Activated naive CD4-positive, alpha-beta T cell (primary cell): ENCODE measurements at places on chromosomes 7 and 10.

- DNase-seq = no peak
Observed at GRCh38 chr10:565676-566075, 123.8 kb downstream of the DIP2C start.

DNA sequence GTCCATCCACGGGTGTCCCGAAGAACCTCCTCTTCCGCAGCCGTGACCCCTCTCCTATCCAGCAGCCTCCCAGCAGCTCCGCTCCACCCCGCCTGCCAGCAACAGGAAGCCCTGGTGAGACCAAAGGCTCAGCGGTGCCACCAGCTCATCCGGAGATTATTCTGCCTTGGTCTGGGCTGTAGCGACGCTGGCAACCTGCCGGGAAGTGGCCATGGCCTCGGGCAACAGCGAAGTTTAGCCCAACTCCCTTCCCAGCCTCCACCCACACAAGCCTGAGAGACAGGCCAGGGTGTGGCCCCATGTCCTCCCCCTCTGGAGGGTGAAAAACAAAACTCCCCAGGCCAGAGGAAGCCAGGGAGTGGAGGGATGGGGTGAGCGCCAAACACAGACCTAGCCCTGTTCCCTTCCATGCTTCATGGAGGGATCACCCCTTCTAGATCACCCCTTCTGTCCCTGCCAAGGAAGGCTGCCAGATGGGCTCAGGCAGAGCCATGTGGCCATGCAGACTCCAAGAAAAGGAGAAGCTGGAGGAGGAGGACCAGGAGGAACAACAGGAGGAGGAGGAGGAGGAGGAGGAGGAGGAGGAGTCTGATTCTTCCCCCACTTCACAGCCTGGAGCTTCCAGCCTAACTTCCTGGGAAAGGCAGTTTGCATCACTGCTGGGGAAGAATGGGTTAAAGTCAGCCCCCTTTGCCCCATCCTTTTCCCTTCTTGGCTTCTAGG is 918 bp downstream of the CALHM2 start:
- DNase-seq = peak; percentile 8

DNA sequence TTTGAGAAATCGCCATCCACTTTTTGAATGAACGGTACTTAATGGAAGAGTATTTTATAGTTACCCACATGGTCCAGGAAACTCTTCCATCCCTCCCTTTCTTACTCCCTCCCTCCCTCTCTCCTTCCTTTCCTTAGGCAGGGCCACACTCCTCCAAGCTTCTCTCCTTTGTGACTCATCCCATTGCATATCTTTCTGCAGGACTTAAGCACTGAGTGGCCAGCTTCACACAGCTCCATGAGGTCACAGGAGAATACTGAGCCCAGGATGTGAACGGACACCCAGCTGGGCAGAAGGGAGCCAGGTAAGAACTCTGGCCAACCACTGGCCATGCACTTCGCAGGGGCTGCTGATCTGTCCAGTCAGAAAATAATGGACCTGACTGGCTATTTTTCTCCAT is 189.7 kb upstream of the ADCY1 start:
- DNase-seq = no peak

GRCh38 chr7:106050746-106051117 is 61.4 kb downstream of the SYPL1 start:
- DNase-seq = no peak

- DNase-seq = no peak
Observed at GRCh38 chr10:114042895-114043531, 653 bp upstream of the ADRB1 start.

DNA sequence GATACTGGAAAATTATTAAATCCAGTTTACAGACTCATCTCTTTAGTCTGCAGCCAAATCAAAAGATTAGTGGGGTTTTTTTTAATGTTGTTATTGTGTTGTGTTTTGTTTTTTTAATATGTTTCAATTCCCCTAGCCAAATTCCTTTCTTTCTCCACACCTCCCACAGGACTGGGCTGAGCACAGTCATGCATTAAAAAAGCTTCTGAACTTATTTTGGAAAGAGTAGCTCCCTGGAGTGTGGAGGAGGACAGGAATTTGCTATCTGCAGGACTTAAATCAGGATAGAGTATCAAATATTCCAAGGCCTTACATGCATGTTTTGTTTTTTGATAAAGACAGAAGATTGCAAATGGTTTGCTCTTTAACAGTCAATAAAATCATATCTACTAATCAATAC is 90.7 kb downstream of the GNAI1 start:
- no peak for DNase-seq

GRCh38 chr10:128625926-128626325 is 499.7 kb upstream of the MKI67 start:
- DNase-seq = no peak

DNA sequence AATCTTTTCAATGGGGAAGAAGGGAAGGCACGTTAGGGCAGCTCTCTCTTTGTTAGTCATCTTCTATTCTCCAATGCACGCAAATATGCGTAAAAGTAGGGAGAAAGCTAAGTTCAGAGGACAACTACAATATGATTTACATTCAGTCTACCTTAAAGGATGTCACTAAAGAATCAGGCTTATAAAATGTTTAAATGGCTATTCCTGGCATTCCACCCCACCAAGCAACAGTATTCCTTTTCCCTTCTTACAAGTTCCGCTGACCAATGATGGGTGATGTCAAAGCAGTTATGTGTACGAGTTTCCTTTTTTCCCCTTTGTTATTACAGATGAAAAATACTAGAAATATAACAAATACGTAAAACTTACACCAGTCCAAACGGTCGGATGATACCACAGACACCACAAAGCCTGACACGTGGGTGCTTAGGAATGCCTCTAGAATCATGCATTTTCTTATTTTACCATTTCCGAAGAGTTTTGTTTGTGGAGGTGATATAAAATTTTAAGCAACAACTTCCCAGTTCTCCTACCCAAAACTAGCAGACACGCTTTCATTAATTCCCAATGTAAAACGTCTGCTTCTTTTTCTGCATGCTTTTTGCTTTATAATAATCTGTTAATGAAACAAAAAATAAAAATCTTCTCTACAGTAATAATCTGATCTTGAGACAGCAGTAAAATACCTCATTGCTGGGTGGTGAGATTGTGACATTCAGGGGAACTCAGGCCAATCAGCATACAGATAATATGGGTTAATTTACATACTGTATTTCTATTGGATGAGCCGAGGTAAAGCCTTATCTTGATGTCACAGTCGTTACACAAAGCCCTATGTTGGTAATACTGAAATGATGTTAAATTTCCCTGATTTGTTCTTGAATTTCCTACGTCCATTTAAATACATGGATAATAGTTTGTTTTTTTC is 708 bp upstream of the GPR85 start:
- no peak for DNase-seq

DNA sequence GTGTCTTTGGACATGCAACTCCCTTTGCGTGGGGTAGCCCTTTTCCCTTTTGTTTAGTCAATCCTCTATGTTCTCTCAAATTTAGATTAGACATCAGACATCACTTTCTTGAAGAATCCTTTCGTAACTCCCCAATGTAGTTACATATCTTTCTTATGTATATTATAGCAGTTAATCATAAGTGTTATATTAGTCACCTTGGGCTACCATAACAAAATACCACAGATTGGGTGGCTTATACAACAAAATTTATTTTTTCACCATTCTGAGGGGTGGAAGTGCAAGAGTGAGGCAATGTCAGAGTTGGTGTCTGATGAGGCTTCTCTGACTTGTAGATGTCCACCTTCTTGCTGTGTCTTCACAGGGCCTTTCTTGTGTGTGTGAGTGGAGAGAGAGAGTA is 105.7 kb downstream of the PHTF2 start:
- DNase-seq = no peak

DNA sequence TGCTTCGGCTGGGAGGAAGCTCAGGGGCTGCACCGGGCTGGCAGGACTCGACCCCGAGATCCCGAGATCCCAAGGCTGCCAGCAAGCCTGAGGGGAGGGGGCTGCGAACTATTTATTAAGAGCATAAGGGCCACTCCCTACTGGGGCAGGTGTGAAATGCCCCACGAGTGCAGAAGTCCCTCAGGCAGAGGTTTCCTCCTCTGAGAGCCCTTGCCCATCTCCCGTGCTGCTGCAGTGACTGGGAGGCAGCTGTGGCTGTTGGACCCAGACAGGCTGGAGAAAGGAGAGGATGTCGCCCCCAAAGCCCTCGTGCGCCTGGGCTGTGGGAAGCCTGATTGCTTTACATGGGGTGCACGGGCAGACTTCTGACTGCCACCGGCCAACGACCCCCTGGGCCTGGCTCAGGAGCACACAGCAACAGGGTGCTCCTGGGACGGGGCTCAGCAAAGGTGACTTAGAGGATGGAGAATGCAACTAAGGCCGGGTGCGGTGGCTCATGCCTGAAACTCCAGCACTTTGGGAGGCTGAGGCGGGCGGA is 39.8 kb downstream of the RGS10 start:
- no peak for DNase-seq

- DNase-seq = no peak
Observed at GRCh38 chr7:128027485-128027980, 3.7 kb downstream of the LRRC4 start.

DNA sequence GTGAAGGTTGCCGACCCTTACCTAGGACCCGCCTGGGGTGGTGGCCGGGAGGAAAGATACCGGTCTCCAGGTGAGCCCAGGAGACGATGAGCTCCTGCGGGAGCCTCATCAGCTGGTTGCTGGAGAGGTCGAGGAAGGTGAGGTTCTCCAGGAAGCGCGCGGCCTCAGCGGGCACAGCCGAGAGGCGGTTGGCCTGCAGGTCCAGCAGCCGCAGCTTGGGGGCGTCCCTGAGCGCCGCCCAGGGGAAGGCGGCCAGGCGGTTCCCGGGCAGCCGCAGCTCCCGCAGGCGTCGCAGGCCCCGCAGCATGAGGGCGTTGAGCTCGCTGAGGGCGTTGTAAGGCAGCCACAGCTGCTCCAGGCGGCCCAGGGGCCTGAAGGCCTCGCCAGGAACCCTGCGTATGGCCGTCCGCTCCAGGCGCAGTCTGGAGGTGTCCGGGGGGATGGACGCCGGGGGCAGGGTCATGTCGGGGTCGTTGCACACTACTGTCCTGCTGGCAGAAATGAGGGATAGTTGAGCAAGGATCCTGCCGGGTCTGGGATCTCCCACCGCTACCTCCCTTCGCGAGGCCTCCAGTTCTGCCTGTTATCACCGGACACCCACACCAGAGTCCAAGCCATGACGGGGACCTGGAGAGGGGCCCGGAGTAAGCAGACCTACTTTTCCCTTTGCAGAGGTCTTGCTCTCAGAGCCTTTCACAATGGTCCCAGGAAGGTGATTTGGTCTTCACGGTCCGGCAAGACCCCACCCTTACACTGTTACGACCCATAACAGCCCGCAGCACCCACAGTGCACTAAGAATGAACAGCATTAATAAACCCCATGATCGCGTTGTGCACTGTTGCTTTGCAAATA is 3.9 kb downstream of the LRIT1 start:
- DNase-seq = no peak

DNA sequence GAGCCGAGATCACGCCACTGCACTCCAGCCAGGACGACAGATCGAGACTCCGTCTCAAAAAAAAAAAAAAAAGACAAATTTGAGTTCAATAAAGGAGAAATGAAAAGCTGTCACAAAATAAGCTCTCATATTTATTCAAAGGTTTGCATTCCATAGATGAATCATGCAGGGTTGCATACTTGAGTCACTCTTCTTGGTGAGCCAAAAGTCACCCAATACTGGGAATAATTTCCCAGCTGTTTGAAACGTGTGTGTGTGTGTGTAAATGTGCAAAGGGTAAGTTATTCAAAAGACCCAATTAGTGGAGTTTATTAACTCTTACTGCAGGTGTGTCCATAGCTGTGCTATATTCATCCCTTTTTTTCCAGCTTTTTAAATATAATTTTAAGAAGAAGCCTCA is 297.7 kb downstream of the CCDC3 start:
- DNase-seq = no peak

GRCh38 chr10:108052981-108053380 is 888.5 kb upstream of the SORCS1 start:
- DNase-seq = no peak

DNA sequence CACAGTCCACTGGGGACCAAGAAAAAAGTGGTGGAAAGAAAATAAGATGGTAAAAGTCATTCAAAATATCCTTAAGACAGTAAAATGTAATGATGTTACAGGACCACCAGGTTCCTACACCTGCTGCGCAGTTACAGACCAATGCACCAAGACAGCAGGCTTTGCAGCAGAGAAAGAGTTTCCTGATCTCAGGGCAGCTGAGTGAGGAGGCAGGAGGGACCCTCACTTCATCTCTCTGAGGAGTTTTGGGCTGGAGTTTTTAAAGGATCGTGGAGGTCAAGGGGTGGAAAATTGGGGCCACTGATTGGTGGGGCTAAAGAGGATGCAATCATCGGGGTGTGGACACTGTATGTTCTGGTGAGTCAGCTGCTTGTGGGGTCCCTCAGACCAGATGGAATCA is 100.0 kb downstream of the BMS1 start:
- no peak for DNase-seq

- DNase-seq = no peak
Observed at GRCh38 chr10:77600640-77601039, 37.0 kb downstream of the KCNMA1 start.

GRCh38 chr7:27868131-27868550 is 128.2 kb downstream of the TAX1BP1 start:
- no peak for DNase-seq

- no peak for DNase-seq
Observed at GRCh38 chr7:56105508-56105907, 768 bp downstream of the CHCHD2 start.

DNA sequence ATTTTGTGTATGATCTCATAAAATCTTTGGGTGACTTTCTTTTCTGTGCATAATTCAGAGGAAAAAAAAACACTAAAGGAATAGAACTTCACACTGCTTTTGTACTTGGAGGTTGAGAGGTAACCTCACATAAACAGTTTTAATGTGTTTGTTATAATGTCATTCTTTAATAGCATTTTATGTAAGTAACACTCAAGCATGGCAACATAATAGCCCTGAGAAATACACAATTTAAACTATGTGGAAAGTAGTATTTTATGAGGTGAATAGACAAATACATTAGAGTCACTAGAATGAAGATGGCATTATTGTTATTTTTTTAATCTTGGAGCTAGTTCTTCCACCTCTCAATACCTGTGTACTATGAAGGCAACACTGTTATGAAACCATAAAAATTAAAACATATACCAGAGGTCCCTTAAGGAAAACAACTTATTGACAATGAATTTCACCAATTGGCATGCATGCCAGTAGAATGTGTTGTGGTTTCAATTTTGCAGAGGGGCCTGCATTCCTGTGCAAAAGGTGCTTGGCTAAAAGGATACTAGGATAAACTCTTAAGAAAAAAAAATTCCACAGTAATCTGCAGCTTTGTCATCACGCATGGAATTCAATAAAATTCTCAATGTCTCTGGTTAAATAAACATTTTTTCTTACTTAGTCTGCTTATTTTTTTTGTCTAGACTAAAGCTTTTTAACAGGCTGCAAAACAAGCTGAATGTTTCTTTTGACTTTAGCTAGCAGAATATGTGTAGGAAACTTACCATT is 102.5 kb downstream of the CD36 start:
- DNase-seq = no peak

- no peak for DNase-seq
Observed at GRCh38 chr7:35524112-35524804, 170.7 kb downstream of the HERPUD2 start.
